ENCODE measurements at places on chromosomes 16 and 17.

DNA sequence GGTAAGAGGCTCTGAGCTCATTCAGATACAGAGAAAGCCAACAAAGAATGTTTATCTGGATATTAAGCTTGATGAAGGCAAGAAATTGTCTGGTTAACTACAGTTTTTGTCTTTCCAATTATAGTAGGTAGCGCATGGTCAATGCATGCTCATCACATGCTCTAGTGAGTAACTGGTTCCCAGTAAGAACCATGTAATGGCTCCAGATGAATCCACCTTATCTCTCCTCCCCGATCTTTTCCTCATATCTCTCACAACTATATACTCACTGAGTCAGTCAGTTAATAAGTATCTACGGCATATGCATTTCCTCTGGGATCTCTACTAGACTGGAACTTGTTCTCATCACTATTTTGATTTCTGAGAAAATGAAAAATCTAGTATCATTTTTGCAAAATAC, 340.7 kb upstream of the DYNLRB2 start:
- no peak for DNase-seq

DNA sequence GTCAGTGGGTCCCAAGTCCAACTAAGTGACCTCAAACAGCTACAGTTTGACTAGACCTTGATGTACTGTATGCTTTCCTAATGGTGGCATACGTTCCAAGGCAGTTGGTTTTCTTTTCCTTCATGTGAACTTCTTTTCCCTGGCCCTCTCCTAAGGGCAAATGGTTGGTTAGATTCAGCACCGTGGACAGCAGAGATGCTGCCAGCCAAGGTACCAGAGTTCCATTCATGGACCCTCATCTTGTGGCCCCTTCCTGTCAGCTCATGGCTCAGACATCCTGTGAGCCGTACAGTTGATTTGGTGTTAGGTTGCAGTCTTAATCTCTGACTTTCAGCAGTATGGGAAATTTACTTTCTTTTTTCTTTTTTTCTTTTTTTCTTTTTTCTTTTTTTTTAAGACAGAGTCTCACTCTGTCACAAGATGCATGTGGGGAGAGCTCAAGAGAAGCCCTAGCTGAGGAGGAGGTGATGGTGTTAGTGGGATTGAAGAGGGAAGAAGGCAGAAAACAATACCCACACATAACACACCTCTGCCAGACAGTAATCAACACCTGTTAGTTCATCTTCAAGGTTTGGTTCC, 122.4 kb downstream of the USP31 start:
- no peak for DNase-seq

GRCh38 chr17:57226793-57227192, 29.5 kb upstream of the MSI2 start:
- no peak for DNase-seq

- DNase-seq, result no peak
Measured at GRCh38 chr16:87687126-87687910, 78.5 kb downstream of the KLHDC4 start.

DNA sequence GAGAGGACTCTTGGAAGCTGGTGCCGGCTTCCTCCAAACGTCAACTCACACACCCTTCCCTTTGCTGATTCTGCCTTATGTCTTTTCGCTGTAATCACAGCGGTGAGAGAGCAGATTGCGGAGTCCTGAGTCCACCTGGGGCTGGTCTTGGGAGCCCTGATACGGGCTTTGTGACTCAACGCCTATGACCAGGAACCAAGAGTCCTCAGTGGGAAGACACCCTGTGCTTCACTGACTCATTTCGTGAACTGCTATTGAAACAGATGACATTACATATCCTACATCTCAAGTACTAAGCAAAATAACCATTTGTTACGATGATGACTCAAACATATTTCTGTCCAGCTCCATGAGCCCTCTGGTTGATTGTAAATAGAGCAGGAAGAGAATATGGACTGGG, 90.7 kb upstream of the CREBBP start:
- no peak for DNase-seq

DNA sequence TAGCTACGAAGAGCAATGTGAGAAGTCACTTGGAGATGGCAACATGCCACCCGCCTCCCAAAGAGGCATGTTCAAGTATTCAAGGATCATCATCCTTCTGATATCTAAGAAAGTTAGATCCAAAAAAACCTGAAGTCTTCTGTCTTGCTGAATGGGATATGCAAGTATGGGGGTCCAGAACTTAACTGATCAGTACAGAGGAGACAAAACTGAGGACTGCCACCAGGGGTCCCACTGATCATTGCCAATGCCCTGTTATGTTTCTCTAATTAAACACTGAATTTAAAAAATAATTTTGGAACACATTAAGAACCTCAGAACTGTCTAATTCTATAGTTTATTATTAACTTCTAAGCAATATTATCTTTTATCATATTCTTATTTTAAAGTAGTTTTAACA, 99.7 kb downstream of the CDH8 start:
- no peak for DNase-seq

GRCh38 chr16:9159839-9160550, 68.6 kb downstream of the HAPSTR1 start:
- no peak for DNase-seq

DNA sequence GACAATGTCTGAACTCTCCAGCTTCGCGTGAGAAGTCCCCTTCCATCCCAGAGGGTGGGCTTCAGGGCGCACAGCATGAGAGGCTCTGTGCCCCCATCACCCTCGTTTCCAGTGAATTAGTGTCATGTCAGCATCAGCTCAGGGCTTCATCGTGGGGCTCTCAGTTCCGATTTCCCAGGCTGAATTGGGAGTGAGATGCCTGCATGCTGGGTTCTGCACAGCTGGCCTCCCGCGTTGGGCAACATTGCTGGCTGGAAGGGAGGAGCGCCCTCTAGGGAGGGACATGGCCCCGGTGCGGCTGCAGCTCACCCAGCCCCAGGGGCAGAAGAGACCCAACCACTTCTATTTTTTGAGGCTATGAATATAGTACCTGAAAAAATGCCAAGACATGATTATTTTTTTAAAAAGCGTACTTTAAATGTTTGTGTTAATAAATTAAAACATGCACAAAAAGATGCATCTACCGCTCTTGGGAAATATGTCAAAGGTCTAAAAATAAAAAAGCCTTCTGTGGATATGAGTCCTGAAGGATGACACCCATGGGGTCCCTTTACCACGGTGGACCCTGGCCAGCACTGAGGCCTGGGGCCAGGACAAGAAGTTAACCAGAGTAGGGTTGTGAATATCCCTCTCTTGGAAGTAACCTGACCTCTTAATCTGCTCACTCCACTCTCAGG, 10.5 kb upstream of the ITGAD start:
- DNase-seq, result no peak

- DNase-seq, result no peak
Measured at GRCh38 chr17:11558681-11559234, 39.5 kb upstream of the DNAH9 start.

GRCh38 chr16:2766430-2767139, 10.5 kb downstream of the ELOB start:
- no peak for DNase-seq

DNA sequence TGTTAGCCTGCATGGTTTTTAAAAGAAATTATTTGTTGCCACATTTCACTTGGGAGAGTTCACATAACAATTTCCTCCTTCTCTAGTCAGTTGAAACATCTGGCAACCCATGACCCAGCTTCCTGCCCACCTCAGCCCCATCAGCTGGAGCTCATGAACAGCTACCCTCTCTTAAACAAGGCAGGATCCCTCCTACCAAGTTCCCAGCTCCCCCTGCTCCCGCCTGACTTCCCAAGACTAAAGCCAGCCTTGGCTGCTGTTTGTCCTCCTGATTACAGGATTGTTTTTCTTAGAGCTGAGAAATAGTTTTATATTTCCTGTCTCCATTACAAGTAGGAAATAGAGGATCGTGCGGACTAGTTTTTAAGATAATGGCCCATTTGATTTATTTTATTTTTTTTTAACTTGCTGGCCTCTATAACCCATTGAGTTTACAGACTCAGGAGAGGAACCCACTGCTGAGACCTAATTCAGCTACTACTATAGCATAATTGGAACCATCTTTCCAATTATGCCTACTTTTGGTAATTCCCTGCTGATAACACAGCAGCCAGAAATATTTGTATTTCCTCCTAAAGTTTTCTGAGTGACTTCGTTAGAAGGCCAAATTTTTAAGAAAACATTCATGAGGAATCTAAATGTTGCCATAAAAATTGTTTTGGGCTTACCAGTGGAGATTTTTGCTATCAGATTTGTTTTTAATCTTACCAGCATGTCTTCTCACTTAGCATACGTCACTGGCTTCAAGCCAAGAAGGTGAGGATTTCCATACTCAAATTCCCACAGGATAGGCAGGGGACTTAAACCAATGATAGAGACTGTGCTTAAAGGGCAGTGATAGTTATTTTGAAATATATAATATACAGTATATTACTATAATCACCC, 90.0 kb downstream of the ELAC2 start:
- no peak for DNase-seq

- no peak for DNase-seq
Measured at GRCh38 chr16:55115506-55115905, 184.8 kb downstream of the IRX5 start.

All from activated T-helper 1 cell treated with Interleukin-2 at 50 U/mL for 16 hours (primary cell).